ENCODE measurements at places on chromosomes 16 and 17.

GRCh38 chr17:78343187-78343542 is 16.7 kb downstream of the SOCS3 start:
- peak; percentile 66 for DNase-seq

DNA sequence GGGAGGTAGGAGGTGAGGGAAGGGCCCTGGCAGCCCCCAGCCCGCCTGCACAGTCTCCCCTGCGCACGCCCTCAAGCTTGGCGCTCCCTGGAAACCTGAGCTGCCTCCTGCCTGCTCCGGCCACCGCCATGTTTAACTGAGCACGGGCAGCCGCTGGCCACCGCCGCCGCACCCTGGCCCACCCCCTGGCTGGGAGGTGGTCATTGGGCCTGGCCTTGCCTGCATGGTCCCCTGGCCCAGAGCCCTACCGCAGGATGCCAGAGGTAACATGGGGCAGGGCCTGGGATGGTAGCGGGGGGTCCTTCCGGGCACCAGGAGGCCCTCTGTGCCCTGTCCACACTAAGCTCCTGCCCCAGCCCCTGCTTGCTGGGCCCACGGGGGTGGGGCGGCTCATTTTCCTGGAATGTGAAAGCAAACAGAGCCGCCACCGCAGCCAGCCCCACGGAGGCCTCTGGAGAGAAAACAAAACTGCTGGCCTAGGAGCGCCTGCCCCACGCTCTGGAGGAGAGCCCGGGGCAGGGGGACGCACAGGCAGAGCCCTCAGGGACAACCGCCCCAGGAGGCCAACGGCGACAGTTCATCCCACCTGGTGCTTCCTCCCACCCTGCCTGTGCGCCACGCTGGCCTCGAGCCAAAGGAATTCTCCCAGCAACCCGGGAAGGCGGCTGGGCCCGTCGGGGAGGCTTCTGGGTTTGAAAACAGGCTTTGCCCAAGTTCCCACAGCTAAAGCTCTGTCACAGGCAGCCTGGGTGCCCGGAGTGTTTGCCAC is 8.9 kb downstream of the NHERF2 start:
- DNase-seq: no peak

DNA sequence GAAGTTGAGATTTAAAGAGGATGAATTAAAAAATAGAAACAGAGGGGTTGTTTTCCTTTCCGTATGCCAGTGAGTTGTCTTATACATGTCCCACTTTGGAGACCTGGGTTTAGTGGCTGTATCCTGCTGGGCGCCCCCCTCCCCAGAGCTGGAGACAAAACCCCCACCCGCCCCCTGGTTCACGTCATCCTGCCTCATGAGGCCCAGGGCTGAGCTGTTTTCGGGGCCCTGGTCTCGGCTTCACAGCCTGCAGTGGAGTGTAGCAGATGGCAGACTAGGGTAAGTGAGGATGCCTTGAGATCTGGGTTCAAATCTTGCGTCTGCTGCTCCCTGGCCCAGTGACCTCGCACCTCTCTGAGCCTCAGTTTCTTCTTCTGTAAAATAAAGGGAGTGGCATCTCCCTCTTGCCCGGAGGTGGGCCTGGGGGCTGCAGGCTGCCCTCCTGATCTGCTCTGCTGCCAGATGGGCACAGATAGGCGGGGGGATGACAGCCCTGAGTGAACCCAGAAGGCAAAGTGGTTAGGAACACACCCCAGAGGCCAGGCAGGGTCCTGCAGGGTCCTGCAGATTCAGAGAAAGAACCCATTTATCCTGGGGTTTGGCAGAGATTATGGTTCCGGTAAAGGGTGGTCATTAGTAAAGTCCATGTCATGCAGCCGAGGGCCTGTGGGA is 45.1 kb downstream of the SOCS3 start:
- no peak for DNase-seq

- DNase-seq: no peak
Observed at GRCh38 chr16:30490210-30490609, 17.7 kb downstream of the ITGAL start.

DNA sequence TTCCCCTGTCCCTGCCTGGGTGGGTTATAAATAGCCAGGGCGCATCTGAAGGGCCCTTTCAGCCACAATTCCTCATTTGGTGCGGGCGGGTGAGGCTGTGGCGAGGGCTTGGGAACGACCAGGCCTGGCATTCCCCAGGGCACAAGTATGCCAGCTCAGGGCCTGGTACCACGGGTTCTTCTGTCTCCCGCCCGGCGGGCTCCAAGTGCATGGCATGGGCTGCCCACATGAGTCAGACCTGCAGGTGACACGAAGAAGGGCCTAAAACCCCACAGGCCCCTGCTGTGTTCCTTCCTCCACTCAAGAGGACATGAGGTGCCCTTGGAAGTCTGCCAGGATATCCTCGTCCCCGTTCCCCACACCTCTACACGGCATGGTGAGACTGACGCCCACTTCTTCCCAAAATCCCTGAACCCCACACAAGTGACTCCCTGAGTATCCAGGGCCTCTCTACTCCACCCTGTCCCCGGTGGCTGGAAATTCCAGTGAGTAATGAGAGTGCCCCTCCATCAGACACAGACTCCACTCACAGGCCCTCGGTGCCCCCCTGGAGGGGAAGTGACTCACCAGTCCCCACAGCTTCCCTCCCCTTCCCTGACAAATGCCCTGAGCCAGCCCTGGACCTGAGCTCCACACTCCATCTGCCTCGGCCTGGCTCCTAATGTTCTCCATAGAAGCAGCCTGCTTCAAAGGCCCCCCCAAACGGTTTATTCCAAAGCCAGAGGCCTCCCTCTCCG is 68.8 kb downstream of the ABR start:
- DNase-seq: peak; percentile 93

DNA sequence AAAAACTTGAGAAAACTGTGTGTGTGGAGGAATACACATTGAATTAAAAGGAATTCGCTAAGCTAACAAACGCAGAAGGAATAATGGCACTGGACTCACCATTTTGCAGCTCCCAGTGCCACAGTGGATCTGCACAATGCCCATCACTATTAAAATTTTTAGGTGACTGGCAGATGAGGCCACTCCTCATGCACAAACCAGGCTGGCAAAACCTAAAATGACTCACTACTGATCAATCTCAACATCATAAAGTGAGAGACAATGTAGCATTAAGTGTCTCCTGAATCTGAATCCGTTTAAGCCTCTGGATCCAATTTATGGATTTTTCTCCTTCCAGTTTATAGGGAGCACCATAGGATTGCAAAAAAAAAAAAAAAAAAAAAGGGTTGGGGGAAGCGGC is 20.6 kb downstream of the MYH10 start:
- DNase-seq: no peak

DNA sequence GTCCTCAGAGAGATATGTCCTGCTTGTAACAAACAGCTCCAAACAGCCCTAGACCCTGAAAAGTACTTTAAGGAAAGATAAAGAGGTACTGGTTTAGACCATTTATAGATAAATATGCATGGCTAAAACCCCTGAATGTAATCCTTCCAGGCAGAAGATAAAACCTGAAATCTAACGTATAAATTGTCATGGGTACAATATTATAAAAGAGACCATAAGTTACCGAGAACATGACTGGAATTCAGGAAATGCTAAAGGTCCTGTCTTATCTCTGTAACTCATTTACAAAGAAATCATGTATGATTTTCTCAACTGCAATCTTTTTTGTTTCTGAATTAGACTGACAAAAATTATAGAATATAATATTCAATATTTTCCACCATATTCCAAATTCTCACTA is 9.2 kb upstream of the KANSL1 start:
- no peak for DNase-seq

DNA sequence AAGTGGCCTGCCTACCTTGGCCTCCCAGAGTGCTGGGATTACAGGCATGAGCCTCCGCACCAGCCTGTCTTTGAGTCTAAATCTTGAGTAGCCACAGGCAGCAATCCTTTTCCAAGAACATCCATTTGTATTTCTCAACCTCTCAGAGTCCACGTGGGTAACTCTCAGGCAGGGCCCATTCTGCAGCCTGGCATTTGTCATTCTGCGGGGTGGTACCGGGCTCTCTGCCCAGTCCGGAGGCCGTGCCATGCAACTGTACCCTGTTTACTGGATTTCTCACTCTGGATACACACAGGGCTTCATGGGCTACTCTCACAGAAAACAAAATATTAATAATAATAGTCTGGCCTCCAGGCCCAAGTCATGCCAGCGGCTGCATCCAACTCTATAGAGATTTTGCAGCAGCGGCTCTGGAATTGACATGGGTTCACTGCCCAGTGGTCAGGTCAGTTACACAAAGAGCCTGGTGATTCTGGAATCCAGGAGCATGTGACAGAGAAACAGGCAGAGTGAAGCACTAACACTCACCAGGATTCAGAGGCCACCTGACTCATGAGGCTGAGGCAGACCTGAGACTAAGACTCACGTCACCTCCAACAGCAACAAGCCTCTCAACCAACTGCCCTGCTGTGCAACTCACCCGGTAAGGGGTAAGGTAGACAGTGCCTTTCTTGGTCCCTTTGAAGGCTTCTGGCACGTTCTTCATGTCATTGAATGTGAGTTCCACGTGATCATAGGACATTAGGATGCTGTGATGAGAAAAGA is 4.0 kb downstream of the WBP2 start:
- DNase-seq: no peak

DNA sequence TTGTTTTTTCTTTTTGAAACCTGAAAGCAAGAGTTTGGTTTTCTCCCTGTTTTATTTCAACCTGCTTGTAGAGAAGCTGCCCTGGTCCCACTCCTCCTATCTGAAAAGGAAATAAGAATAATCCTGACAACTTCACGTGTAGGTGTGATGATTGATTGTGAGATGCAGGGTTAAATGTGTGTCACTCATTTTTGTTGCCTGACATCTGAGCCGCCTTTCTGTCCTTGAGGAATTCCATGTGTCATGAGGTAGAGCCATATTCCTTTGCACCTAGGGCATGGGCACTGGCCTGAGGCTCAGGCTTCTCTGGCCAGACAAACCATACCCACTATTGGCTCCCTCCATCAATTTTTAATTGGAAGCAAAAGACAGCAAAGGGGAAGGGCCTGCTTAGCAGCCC is 10.2 kb upstream of the SMPD3 start:
- no peak for DNase-seq

DNA sequence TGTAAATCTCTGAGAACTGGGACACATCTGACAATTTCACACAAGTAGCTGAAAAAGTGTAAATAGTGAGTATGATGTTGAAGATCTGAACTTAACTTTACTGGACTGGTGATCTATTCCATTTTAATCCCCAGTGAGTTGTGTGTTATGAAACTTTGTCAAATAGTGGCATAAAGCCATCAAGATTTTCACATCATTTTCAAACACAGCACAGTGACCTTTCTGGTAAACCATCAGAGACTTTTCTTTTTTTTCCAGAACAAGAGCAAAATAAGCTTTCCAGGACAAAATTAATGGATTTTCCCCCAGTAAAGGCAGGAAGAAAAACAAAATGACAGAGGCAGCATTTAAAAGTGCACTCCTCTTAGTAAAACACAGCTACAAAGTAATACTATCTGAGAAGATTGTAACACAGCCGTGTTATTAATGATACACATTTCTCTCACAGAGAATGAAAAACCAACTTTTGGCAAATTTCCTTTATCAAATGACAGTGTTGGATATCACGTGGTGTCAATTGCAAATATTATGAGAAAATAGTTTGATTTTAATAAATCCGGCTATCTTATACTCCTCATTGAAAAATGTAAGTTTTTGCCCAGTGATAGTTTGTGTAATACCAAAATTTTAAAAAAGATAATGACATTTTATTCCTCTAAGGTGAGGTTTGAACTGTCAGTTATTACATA is 16.8 kb upstream of the COL1A1 start:
- no peak for DNase-seq

DNA sequence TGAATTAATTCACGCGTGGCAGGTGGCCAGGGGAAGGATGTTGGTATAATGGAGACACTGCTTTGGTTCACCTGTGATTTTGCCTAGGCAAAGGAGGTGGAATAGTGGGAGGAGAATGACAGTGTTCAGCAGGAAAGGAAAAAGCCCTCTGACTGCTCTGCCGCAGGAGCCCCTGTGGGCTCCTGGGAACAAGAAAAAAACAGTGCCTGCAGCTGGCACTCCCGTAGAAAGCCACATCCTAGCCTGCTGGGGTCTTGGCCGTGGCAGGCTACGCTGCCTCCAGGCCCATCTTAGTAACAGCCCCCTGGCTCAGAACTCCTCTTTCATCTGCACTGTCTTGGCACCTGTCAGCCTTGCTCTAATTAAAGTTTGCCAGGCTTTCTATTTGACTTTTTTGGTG is 20.6 kb downstream of the ADORA2B start:
- no peak for DNase-seq

DNA sequence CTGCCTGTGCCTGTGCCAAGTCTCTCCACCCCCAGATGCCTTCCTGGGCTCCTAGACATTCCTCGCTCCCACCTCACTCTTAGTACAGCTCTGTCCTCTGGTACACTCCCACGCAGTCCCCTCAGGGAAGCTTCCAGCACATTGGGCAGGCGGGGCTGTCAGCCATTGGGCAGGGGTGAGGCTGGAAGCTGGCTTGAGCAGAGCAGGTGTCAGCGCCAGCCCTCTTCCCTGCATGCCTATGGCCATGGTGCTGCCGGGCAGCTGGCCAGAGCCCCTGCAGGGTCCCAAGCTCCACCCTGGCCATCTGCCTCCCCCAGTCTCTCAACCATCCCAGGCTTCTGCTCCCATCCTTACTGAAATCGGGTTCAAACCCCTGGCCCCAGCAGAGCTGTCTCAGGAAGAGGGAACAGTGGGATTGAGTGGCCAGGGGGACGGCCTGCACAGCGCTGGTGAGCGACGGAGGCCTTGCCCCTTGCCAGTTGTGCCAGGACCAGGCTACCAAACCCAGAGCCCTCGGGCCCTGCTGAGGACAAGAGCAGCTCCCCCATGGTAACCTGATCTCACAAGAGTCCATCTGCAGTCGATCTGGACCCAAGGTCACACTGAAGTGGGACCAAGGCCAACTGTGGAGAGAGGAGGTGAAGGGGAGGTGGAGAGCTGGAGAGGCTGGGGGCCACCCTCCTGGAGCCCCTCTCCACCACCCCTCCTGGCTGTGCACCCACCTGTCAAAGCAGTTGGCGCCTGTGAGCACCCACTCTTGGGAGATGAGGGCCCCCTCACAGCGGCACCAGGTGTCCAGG is 2.4 kb upstream of the B9D1 start:
- DNase-seq: peak; percentile 59

- peak; percentile 89 for DNase-seq
Observed at GRCh38 chr16:84739349-84740124, 39.7 kb downstream of the USP10 start.

- no peak for DNase-seq
Observed at GRCh38 chr16:57695680-57696069, 1.1 kb downstream of the DRC7 start.

DNA sequence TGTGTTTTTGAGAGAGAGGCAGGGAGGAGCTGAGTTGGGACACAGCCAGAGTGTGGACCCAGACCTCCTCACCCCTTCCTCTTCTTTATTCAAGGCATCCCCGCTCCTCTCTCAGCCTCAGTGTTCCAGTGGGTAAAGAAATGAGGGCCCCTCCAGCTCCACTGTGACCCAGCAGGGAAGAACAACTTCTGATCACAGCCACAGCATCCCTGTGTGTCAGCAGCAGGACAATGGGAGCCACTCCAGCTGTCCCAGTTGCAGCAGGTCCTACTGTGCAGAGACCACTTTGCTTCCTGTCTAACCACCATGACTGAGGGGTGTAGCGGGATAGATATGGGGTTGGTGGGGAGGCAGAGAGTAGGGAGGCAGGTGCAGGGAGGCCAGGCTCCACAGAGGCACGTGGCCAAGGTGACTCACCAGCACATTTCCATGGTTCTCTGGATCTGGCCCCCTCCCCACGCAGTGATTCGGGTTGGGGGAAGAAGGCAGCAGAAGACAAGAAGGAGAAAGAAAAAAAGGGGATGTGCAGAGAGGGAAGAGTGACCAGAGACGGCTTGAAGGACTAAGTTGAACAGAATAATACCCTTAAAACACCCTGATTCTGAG is 24.5 kb downstream of the PIK3R5 start:
- no peak for DNase-seq

- peak; percentile 30 for DNase-seq
Observed at GRCh38 chr16:15811481-15812400, 45.1 kb downstream of the MYH11 start.

- DNase-seq: no peak
Observed at GRCh38 chr16:64206862-64207261, 915.0 kb downstream of the CDH11 start.

Data from renal cortical epithelial cell (primary cell).